Jurkat, Clone E6-1 (cell line): ENCODE measurements at places on chromosomes 2 and 18.

GRCh38 chr2:221518201-221518934, 53.7 kb downstream of the EPHA4 start:
- DNase-seq: peak; percentile 3

- no peak for DNase-seq
Measured at GRCh38 chr18:45007531-45007930, 326.8 kb downstream of the SETBP1 start.

DNA sequence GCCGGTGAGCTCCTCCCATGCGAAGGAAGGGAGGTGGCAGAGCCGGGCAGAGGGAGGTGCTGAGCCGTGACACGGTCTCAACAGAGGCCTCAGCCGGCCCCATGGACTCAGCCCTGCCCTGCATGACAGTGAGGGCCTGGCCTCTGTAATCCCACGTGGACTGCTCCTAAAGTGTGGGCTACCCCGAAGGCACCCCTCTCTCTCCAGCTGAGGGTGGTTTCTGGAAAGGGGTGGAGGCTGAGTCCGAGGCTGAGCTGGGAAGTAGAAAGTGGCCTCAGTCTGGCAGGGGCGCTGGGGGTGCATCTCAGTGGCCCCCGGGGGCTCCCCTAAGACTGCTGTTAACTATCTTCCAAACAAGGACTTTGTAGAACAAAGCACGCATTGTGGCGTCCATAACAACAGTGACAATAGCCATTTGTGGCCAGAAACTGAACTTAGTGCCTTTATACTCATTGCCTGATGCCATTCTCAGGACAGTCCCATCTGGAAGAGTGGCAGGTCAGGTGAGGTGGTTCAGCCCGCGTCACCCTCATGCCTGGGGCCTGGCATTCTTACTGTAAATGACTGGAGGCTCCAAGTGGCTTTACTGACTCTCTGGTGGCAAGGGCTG, 192.4 kb downstream of the TWIST2 start:
- no peak for DNase-seq

- no peak for DNase-seq
Measured at GRCh38 chr2:199455210-199455544, 2.6 kb downstream of the SATB2 start.

DNA sequence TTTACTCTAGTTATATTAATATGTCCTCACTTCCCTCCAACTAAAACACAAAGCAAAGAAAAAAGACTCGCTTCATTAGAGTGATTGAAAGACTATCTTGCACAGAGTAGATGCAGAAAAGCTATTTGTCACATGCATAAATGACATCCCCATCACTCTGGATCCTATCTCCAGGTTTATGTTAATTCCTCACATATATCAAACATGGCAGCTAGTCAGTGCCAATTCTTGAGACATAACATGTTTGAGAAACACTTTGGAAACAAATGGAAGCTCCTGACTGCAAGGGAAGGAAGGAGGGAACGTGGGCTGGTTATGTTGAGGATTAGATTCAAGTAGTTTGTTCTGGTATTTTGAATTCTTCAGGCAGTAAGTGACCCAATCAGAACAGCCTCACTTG, 89.8 kb upstream of the BCL2L11 start:
- DNase-seq: no peak

- DNase-seq: no peak
Measured at GRCh38 chr2:191202881-191203397, 42.3 kb upstream of the MYO1B start.

GRCh38 chr2:232488721-232489300, 1.2 kb upstream of the ECEL1 start:
- DNase-seq: no peak

GRCh38 chr2:152415796-152416195, 80.8 kb downstream of the FMNL2 start:
- DNase-seq: no peak

DNA sequence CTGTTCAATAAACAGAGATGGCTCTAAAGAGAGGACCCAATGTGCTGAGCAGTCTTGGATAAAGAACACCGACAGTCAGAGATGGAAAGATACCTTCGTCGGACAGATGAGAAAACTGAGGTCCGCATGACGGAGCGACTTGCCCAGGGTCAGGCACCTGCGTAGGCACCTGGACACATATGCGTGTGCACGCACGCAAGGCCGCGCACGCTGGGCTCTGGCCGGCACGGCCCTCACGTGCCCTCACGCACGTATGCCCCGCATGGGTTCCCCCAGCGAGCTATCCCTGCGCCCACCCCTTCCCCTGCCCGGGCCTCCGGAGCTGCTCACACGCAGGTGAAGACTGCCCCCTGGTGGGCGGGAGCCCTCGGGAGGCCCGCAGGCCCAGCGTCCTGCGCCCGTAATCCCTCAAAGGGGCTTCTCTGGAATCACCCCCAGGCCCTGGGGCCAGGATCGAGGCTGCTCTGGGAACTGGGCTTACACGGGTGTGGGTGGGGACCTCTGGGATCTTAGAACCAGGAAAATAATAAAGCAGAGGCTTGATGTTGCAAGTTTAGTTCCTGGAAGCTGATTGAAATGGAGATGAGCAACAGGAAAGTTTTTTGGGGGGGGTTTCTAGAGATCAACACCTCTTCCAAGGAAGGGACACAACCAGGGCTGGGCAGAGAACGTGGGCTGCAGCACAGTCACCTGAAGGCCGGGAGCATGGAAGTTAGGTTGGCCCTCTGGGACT, 246.3 kb downstream of the TNS1 start:
- peak; percentile 62 for DNase-seq

DNA sequence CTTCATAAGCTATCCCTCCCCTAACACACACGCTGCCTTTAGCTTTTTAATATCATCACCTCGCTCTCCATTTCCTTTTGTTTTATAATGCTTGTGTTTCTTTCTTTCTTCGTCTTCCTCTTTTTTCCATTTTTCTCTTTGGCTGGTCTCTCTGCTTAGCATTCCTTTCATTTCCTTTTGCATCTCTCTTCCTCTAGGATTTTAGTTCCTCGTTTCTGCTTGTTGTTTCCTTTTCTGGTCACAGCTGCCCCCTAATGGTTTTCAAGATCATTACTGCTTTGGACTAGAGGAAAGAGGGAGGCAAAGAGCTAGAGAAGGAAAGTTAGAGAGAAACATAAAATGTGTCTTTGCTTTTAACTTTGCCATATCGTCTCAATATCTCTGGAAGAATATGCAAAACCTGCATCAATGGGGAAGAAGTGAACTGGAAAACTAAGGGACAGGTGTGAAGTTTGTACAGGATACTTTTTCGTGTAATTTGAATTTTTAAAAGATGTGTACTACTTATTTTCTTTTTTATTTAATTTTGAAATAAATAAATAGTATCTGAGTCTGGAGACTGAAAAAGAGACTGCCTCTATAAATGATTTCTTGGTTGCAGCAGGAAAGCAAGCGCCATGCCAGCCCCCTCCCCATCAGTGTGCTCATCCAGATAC, 6.3 kb upstream of the NRP2 start:
- DNase-seq: peak; percentile 8

GRCh38 chr2:204325468-204325867, 219.8 kb upstream of the PARD3B start:
- peak; percentile 67 for DNase-seq

- no peak for DNase-seq
Measured at GRCh38 chr18:9906481-9906880, 7.3 kb upstream of the VAPA start.

DNA sequence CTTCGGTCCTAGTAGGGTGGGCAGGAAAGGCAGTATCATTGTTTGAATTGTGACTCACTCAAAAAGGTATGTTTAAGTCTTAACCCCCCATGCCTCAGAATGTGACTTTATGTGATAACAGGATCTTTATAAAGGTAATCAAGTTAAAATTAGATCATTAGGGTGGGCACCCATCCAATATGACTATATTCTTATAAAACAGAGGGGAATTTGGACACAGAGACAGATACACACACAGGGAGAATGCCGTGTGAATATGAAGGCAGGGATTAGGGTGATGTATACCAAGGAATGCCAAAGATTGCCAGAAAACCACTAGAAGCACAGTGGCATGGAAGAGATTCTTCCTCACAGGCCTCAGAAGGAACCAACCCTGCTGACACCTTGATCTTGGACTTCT, 281.8 kb downstream of the CLIP4 start:
- DNase-seq: no peak

DNA sequence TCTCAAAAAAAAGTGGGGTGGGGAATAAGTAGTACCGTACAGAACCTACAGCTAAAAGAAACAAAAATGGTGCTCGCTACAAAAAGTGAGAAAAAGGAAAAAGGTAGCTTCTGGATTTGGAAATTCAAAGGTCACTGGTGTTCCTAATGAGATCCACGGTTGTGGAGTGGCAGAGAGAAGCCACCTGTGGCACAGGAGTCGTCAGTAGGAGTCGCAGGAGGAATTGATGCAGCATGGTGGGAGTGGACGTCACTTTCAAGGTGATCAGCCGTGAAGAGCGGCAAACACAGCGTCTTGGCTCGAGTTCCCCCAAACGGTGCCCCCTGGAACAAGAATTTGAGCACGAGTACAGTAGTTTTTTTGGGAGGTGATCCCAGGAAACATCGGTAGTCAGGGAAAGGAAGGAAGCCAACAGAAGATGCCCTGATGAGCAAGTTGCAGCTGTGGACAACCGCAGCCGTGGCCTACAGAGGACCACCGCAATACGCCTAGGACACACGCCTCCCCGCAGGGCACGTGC, 1.4 kb upstream of the TTL start:
- peak; percentile 49 for DNase-seq

DNA sequence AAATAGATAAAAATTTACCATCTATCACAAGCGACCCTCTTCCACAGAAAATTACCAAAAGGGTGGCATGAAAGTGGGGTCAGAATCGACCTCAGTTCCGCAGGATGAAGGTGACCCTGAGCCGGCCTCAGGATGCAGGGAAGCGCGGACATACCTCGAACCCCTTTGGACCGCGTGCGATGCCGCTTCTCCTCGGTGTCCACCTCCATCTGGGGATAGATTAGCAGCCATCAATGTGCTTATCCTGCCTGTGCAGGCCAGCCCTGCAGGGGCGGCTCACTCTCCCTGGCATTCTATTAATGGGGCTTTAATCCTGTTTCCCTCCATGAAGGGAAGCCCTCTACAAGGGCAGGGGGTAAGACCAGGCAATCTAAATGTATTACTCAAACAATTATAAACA, 235.3 kb upstream of the PXDN start:
- DNase-seq: no peak

- peak; percentile 85 for DNase-seq
Measured at GRCh38 chr18:13464432-13465123, 246.0 kb downstream of the LDLRAD4 start.

GRCh38 chr18:77701977-77702376, 452.3 kb downstream of the GALR1 start:
- no peak for DNase-seq

- no peak for DNase-seq
Measured at GRCh38 chr2:132460781-132461180, 44.2 kb downstream of the GPR39 start.

DNA sequence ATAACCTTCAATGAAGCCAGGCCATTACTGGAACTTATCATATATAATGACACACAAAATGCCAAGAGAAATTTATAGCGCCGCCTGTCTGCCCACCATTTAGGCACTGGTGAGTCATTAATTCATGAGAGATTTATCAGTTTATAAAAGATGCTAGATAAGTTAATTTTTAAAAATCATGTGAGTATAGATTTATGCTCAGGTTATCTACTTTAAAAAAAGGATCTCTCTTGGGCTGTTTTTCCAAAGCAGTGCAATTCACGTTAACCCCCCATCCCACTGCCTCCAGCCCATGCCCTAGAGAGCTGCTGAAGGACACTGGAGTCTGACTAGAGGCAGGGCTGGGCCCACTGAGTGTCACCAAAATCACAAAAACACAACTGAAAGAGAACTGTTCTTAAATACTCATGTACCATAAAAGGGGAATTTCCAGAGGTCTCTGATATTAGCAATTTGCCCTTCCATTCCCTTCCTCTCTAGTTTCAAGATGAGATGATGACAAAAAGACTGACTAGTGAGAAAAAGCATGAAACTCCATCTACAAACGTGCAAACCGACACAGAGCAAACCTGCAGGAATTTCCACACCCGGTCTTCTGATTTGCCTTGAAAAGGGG, 160.8 kb downstream of the BCL2 start:
- DNase-seq: no peak

GRCh38 chr2:72181616-72182015, 34.0 kb upstream of the CYP26B1 start:
- DNase-seq: no peak

DNA sequence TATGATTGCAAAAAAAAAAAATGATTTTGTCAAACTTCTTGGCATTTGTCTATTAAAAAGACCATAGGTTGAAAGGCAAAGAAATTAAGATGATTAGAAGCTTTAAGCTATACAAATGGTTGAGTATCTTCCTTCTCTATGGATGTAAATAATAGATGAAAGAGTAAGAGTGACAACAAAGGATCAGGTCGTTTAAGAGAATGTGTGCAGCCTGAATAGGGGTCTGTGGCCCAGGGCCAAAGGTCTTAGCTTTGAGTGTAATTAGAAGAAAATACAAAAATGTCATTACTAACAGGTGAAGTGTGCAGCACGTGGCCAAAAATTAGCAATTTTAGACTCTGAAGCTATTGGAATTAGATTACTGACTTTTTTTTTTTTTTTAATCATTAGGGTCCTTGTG, 122.4 kb downstream of the GREB1L start:
- no peak for DNase-seq

GRCh38 chr2:172429301-172429968, 2.0 kb downstream of the ITGA6 start:
- DNase-seq: no peak

GRCh38 chr2:25421820-25422411, 80.2 kb upstream of the DNMT3A start:
- no peak for DNase-seq

DNA sequence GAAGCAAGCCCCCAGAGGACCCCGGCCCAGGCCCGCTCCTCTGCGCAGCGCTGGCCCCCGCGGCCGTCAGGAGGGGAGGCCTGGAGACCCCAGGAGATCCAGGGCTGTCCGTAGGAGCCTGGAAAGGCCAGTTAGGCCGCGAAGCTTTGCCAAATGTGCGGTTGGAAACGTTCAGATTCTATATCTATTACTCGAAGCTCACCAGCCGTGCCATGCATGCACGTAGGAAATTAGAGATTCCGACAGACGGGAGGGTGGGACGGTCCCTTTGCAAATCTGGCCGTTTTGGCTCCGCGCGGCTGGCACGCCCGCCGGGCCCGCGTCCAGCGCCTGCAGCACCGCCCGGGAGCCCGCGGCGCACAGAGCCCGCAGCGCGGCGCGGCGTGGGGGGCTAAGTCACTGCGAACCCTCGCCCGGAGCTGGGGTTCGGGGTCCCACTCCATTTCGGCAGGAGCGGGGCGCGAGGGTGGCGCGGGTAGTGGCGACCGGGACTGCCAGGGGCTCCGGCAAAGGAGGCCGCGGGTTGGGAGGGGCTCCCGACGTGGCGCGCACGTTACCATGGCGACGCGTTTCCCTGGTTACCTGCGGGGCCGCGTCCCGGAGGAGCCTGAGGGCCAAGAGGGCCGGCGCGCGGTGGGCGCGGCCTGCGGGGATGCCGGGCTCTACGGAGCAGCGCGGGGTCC, 488.6 kb upstream of the SMIM21 start:
- DNase-seq: no peak

GRCh38 chr2:237966250-237966564, 607 bp upstream of the UBE2F start:
- DNase-seq: no peak

- no peak for DNase-seq
Measured at GRCh38 chr2:189681903-189682302, 7.4 kb downstream of the ANKAR start.
